ENCODE measurements at places on chromosomes 7 and 10.

DNA sequence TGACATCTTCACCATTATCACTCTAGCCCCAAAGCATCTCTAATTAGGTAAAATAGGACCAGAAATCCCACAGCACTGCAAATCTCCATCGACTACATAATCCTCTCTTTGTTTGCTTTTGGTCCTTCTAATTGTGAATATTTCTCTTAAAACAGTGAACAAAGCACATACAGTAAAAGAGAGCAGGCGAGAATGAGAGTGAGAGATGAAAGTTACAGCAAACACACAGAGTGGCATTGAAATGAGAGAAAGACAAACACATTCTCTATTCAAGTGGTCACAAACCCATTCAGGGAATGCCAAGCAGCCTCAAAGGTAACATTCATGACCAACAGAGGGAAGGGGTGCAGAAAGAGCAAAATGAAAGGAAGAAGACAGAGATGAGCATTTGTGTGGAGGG lies 109.8 kb upstream of the PTN start:
- no peak for DNase-seq

- DNase-seq = no peak
Measured at GRCh38 chr7:123185756-123186155, 14.0 kb downstream of the SLC13A1 start.

- DNase-seq = no peak
Measured at GRCh38 chr10:36526033-36526432, 599.4 kb upstream of the ANKRD30A start.

GRCh38 chr10:113022265-113022664 lies 72.2 kb downstream of the TCF7L2 start:
- no peak for DNase-seq

DNA sequence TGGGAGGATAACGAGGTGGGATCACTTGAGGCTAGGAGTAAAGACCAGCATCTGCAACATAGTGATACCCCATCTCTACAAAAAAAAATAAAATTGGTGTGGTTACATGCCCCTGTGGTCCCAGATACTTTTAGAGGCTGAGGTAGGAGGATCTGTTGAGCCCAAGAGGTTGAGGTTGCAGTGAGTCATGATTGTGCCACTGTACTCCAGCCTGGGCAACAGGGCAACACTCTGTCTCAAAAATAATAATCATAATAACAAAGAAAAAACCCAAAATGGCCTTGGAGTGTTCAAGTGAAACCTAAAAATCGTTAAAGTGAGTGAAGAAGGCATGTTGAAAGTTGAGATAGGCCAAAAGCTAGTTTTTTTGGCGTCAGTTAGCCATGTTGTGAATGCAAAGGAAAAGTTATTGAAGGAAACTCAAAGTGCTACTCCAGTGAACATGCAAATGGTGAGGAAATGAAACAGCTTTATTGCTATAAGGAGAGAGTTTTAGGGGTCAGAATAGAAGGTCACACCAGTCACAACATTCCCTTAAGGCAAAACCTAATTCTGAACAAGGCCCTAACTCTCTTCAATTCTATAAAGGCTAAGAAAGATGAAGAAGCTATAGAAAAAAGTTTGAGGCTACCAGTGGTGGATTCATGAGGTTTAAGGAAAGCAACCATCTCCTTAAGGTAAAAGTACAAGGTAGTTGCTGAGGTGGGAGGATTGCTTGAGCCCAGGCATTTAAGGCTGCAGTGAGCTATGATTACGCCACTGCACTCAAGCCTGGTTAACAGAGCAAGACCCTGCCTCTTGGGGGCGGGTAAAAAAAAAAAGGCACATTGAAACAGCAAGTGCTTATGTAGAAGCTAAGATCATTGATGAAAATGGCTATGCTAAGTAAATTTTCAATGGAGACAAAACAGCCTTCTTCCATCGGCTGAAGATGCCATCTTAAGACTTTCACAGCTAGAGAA lies 45.4 kb upstream of the STOX1 start:
- no peak for DNase-seq

DNA sequence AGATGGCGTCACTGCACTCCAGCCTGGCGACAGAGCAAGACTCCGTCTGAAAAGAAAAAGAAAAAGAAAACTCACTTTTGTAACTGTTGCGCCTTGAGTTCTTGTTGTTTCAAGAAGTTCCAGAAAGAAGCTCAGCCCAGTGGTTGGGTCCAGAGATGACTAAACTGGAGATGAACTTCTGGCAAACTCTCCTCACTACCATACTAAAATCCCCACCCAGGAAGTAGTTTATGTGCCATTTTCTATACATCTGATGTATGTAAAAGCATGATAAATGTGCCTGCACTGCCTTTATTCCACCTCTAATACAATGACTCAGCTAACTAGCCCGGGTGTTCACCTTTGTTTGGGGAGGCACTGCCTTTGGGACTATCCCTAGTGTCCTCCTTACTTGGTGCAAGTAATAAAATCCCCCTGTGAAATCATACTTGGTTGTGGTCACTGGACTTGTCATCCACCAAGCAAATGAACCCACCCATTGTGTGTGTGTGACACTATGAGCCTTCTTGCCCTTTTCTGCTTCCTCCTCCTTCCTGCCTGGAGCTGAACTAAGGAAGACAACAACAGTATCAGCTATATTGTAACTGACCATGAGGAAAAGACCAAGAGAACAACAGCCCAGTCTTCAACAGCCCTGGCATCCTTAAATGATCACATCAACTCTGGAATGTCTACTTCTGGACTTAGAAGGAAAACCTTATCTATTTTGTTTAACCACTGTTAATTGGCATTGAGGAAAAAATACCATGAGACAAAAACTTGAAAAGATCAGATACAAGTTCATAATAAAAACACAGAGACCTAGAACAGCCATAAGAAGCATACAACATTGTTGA lies 33.6 kb downstream of the JMJD1C start:
- DNase-seq = no peak

GRCh38 chr10:70853038-70853437 lies 35.3 kb downstream of the PCBD1 start:
- DNase-seq = no peak

GRCh38 chr10:33337326-33337957 lies 3.0 kb upstream of the NRP1 start:
- DNase-seq = no peak

DNA sequence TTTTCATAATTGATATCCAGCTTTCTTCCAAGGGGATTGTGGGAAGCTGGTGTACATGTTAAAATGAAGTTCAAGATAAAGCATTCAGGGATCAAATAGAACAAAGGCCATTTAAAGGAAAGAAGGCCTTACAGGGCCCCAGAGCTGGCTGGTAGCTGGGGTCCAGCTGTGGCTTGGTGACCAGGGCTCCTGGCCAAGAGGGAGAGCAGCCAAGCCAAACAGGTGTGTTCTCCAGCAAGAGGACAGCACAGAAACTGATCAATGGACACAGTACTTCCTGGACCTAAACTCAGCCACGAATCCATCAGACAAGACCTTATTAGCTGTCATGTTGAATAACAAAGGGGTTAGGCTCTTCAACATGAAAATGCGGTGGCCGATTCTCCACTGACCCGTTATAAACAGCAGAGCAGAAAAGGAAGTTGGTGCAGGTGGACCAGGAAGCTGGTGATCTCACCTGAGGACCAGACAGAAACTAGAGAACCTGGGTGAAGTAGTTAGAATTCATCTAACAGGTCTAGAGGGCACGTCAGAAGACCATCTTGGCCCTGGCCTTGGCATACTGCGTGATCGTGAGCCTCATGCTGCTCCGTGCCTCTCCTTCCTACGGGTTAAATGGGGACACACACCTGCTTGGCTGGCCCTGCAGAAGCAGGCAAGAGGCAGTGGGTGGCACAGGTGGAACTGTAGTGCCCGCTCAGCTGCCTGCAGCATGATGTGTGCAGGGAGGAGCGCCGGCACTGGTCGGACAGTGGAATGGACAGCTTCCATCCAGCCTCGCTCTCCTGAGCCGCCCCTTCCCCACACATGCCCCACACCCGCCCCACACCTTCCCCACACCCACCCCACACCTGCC lies 53.8 kb downstream of the PARP12 start:
- DNase-seq = no peak

DNA sequence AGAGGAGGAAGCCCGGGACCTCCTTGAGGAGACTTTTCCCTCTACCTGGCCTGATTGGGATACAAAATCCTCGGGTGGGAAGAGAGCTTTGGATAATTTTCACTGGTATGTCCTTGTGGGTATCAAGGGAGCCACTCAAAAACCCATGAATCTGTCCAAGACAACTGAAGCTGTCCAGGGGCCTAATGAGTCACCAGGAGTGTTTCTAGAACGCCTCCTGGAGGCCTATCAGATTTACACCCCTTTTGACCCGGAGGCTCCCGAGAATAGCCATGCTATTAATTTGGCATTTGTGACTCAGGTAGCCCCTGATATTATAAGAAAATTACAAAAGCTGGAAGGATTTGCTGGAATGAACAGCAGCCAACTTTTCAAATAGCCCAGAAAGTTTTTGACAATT lies 38.6 kb downstream of the ZNF25 start:
- DNase-seq = no peak

DNA sequence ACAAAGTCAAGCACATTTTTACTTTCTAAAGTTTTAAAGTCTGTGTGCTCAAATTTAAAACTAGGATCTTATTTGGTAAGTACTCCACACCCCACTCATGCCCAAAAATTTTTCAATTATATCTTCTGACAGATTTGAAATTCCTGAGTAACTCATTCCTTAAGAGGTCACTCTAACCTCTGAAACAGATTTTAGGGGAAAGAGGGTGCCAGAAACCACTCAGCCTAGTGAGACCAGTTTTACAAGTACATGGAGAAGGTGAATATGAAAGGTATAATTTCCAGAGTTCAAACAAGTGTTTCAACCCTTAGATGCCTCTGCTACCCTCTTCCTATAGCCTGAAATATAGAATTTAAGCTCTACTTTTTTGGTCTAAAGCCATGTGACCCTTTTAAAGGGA lies 79.2 kb downstream of the C7orf25 start:
- no peak for DNase-seq

DNA sequence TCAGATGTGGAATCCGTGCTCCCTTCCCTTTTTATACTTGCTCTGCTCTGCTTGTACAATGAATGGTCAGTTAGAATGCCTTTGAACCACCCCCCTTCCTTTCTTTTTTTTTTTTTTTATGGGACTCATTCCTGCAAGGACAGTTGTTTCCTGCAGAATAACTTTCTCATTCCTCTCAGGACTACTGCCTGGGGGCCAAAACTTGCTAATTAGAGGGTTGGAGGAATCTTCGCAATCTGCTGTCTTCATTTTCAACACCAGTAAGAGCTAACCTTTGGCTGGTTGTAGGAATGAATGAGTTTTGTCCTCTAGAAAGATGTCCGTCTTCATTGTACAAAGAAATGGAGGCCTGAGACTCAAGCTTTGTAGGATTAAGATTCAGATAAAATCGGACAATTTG lies 868.1 kb downstream of the LRMDA start:
- no peak for DNase-seq

DNA sequence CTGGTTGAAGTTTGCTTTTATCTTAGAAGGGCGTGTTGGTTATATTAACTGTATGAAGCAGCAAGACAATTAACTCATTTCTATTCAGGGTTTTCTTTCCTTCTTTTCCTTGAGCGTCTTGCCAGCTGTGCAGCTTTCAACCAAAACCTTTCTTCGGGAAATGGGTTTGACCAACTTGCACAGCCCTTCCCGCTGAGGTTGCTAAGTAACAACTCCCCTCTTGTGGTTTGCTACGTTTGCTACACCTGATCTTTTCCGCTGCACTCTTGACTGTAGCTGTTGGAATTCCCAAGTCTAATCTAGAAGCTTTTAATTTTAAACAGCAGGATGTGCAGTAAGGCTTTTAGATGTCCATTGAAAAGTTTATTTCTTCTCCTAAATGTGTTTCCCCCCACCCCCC lies 116.9 kb downstream of the CDCA7L start:
- no peak for DNase-seq

DNA sequence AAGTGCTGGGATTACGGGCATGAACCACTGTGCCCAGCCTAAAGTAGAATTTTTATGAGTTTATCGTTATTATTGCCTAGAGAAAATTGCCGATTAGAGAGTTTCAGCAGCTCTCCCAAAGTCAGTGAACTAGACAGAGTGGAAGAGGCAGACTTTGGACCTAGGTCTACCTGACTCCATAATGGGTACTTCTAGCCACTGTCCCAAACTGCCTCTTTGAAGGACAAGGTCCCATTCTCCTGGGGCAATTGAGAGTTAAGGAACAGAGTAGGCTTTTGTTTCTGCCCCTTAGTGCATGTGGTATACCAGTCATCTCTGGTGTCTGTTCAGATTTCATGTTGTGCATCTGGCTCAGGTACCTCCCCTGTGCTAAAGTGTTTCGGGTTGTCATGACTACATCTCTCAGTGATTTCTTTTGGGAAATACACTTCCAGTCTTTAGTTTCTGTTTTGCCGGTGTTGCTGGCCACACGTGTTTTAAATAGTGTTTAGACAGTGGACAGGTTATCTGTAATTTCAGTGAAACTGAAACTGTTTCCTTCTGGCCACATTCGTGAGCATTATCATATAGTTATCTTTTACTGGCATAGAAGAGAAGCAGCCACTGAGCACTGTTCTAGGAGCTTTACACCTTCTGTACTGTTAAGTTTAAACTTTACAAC lies 4.7 kb downstream of the TMEM236 start:
- no peak for DNase-seq

DNA sequence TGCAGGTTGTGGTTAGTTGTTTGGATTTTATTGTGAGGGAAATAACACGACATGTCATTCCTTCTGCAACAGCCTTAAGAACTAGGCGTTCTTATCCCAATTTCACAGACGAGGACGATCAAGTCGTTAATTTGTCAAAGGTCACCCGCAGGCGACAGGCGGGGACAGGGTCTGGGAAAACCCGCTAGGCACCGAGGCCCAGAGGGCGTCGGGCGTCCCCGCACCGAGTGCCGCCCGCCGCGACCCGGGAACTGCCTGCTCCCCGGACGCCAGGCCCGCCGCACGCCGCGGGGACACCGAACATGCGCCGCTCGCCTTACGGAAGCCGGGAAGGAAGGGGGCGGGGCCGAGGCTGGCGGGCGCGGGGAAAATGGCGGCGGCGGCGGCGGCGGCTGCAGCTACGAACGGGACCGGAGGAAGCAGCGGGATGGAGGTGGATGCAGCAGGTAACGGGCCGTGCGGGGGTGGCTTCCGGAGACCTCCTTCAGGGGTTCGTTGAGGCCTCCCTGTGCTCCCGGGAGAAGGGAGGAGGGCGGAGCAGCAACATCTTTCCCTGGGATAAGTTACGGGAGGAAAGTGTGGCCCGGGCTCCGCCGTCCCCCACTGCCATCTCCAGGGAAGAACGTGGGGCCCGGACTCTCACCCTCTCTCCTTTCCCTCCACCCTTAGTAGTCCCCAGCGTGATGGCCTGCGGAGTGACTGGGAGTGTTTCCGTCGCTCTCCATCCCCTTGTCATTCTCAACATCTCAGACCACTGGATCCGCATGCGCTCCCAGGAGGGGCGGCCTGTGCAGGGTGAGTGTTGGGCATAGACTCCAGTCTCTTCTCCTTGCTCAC lies at the start of gene COPS6:
Gene COPS6 (plus strand): TSS at position 349 of the 837 bp plus-strand sequence. CDS start 22 bp downstream, at position 371.
- DNase-seq = peak; percentile 48
